Endothelial cell (in vitro differentiated cells): ENCODE measurements at places on chromosomes 1 and 21.

DNA sequence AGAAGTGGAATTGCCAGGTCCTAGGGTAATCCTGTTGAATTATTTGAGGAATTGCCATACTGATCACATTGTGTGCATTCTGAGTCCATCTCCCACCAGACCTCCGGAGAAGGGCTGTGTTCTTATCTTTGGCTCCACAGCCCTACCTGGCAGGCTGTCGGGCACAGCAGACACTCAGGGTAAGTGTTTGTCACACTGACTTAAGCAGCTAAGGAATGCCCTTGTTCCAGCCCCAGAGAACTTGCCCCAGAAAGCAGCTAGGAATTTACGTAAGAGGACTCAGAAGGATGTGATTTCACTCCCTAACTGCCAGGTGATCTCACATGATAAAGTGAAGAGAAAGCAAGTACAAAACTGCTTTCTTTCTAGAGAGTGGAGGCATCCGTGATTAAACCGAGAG lies 21.0 kb downstream of the VASH2 start:
- DNase-seq = no peak

GRCh38 chr1:209041927-209042326 lies 541.6 kb upstream of the CAMK1G start:
- DNase-seq = no peak

DNA sequence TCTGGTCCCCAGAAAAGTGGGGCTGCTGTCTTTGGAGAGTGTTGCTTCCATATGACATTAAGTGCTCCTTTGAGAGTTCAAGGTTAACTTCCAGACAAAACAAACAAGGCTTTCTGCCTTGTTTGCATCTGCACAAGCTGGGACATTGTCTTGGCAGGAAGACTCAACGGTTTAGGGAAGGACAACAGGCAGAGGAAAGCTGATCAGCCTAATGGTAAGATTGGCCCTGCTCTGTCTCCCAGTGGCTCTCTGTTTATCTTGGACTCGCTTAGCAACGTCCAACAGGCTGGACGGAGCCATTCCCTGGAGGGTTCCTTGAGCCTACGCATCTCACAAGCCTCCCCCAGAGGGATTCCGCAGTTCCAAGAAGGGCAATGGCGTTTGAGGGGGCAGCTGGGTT lies 62.2 kb upstream of the SLC44A3 start:
- no peak for DNase-seq

GRCh38 chr1:156644640-156645039 lies 2.7 kb downstream of the BCAN start:
- DNase-seq = no peak

DNA sequence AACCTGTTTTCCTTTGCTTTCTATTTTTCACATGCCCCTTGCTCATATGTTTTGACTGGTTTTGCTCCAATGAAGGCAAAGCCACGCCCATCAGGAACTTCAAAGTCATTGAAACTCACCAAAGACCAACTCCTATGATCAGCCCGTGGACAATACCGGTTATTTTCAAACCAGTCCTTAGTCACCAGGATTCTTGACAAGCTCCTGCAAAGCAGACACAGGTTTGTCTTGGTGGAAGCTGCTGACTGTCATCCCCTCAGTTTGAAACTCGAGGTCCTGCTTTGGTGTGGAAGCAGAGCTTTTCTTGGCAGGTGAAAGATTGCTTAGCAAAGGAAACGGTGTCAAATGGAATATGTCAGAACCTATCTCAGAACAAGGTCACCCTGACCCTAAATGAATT lies 384.7 kb upstream of the CXADR start:
- DNase-seq = no peak

DNA sequence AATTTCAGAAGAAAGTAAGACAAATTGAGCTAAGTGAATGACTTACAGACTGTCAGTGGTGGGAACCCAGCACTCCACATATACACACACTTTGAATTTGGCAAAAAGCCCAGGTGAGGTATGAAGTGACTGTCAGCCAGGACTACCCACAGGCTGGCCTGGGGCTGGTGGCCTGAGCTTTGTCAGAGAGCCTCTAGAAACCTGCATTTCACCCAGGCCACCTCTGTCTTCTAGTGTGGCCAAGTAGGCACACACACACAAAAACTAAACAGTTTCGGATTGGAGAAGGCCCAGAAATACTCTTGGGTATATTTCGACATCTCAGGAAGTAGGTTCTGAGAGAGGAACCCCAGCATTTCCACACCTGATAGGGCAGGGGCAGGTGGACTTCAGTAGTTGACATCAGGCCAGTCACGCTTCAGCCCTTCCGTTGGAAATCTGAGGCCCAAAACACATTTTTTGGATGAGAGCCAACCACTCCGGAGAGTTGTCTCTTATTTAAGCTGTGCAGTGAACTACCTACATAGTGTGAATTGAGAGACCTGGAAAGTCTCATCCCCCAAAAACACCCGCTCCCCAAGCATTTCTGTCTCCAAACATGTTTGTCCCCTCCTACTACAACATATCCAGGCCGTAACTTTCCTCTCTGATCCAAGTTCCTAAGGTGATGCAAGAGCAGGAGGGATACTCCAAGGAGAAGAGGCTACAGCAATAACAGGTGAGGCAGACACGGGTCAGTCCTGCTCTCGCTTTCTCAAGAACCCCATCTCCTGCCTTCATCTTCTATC lies 167.2 kb upstream of the PROX1 start:
- no peak for DNase-seq

DNA sequence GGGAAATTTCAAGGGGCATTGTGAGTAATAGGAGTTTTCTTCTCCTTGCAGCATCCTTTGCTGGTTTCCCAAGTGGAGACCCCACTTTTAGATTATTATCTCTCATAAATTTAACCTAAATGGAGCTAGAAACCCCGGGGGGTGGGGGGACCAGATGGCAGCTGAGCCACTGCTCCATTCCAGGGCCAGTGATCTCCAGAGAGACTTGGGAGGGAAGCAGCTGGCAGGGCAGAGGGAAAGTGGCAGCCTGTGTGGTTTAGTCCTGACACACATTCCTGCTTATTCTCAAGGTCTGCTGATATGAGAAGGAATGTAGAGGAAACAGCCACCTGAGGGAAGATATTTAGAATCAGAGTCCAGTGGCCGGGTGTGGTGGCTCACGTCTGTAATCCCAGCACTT lies 16.3 kb downstream of the PCP4L1 start:
- no peak for DNase-seq

GRCh38 chr1:108753363-108753762 lies 6.9 kb downstream of the STXBP3 start:
- no peak for DNase-seq

- no peak for DNase-seq
Measured at GRCh38 chr1:156833603-156834002, 17.0 kb upstream of the SH2D2A start.

GRCh38 chr1:1833916-1834325 lies 55.7 kb upstream of the NADK start:
- DNase-seq = no peak

GRCh38 chr1:31792116-31792515 lies 23.7 kb downstream of the SPOCD1 start:
- no peak for DNase-seq

- peak; percentile 26 for DNase-seq
Measured at GRCh38 chr1:183543619-183544204, 46.5 kb downstream of the NCF2 start.

DNA sequence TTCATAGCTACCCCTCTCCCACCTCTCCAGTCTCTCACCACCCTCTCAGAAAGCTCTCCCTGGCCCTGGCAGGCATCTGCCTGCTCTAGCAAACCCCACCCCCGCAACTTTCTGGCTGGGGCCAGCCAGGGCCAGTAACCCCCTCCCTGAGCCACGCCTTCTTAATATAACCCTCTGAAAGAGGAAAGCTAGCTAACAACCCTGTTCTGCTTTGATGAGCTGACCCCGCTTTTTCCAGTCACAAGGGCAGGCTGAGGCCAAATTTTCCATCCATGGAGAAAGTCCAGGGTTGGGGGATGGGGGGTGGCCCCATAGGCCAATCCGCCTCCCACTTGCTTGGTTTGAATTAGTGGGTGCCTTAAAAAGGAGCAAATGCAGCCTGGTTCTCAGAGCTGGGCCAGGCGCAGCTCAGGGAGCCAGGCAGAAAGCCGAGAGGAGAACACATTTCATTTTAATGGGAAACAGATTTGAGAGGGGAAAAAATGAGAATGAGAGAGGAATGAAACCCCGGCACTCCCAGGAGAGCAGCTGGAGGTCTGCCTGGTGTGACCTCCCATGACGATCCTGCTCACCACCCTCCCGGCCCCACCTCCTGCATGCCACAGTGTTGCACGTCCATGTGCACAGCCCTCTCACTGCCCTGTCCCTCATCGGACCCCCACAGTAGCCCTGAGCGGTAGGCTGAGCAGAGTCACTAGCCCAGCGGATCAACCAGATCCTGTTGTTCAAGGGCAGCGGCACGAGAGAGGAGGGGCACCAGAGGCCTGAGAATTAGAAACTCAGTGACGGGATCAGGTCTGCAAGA lies 62.3 kb downstream of the OPTC start:
- DNase-seq = no peak

GRCh38 chr1:169012416-169012815 lies 94.1 kb upstream of the ATP1B1 start:
- no peak for DNase-seq

GRCh38 chr1:212286556-212287131 lies 1.4 kb downstream of the PPP2R5A start:
- no peak for DNase-seq

DNA sequence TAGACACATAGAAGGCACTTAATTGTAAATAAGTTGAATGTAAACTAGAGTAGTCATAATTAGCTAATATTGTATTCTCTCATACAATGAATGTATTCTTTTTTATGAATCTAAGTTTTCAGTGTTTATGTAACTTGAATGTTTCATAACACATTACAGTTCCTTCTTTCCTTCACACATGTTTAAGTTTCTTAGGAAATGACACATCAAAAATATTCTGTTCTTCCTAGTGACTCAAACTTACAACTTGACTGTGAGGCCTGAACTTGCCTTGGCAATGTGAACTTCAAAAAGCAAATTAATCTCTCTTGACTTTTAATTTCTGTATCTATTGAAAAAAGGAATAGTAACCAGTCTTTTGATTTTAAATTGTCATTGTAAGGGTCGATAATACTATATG lies 700.1 kb downstream of the KCNT2 start:
- no peak for DNase-seq

- DNase-seq = no peak
Measured at GRCh38 chr1:116152577-116152943, 41.4 kb downstream of the MAB21L3 start.

DNA sequence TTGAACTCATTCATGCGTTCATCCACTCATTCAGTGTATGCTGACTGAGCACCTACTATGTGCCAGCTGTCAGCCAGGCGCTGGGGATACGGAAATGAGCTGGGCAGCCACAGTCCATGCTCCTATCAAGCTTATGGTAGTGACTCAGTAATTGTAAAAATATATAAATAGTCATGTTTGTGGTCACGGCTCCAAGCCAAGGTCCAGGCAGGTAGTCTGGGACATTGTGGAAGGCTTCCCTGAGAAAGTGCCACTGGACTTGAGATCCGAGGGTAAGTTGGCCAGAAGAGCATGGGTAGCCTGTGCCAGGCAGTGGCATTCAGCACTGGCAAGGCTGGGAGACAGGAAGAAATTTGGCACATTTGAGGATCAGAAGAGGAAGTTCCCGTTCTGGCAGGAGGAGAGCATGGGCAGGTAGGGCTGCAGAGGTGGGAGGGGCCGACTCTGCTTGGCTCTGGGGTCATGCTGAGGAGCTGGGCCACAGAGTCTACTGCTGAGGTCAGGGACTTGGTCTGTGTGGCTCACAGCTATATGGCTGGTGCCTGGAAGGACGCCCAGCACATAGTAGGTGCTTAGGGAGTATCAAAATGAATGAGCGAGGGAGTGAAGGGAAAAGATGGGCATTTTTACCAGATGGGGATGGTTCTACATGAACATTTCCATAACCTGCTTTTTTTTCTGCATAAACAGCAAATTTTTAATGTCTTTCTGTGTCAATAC lies 6.9 kb downstream of the PTPRF start:
- DNase-seq = no peak

- DNase-seq = no peak
Measured at GRCh38 chr1:200912737-200913407, 18.2 kb downstream of the INAVA start.

DNA sequence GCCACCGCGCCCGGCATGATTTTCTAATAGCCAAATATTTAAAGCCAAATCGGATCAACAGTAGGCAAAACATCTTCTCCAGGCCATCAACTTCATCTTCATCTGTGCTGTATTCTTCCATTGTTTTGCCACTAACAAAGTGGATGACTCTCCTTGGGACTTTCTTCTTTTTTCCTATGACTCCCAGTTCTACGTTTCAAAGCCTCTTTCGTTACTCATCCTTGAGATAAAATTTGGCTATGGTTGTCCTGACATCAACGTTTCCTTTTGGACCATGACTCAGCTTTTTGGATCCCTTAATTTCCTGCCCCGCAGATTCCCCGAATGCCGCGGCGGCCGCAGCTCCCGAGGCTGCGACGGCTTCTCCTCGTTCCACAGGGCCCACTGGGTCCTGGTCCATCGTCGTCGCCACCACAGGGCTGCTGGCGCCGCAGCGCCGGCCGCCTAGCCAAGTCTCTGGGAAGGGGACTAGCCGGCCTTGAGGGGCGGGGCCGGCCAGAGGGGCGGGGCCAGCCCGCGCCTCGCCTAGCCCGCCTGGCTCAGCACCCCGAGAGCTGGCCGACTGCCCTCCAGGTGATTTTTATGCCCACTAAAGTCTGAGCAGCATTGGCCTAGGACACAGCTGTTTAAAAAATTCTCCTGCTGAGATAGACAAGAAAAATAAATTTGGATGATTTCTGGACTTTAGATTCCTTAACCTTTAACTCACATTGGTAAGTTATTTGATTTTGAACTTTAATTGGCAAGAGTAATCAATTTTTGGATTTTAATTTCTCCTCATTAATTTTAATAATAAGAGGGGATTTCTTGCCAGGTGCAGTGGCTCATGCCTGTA lies 93.9 kb downstream of the ADCY10 start:
- DNase-seq = peak; percentile 65

- DNase-seq = no peak
Measured at GRCh38 chr1:156050376-156050775, 3.2 kb downstream of the UBQLN4 start.

DNA sequence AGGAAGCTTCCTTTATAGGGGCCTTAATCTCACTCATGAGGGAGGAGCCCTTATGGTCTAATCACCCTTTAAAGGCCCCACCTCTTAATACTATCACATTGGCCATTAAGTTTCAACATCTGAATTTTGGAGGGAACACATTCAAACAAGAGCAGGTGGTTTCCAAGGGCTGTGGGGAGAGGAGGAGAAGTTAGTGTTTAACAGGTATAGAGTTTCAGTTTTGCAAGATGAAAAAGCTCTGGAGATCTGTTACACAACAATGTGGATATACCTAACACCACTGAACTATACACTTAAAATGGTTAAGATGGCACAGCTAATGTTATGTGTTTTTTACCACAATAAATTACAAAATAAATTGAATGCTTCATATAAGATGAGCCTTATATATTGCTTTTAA lies 113.4 kb upstream of the DNAH14 start:
- no peak for DNase-seq

GRCh38 chr1:19814681-19815503 lies at the start of gene RNF186:
RNF186 (minus strand) TSS chr1:19815283; CDS start chr1:19815101, 182 bp downstream.
- DNase-seq = no peak
